ENCODE measurements at places on chromosomes 3 and 15.

- no peak for DNase-seq
Measured at GRCh38 chr3:120554812-120555606, 41.1 kb upstream of the NDUFB4 start.

DNA sequence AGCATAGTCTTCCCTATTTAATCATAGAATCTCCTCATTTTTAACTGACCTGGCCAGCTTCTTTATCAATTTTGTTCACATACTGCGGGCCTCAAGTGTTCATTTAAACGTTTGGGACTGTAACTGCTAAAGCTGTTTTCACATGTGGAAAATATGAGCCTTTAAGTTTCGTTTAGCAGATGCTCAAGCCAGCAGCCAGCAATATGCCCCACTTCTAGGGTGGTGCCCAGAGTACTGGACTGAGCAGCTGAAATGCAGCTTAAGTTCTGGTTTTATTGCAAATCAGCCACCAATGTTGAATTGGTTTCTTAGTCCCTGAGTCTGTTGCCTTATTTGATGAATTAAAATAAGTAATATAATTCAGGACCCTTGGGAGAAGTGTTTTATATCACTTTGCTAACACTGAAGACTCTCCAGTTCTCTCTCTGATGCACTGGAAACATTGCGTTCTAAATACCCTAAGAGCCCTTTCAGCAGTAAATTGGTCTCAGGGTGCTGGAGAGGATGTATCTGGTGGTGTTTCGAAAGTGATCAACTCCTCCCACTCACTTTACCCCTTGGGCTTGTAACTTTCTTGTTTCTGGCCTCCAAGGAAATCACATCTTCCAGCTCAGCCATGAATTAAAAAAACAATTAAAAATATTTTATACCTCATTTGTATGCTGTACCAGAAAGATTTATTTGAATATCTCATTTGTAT, 61.7 kb downstream of the B3GALNT1 start:
- no peak for DNase-seq

DNA sequence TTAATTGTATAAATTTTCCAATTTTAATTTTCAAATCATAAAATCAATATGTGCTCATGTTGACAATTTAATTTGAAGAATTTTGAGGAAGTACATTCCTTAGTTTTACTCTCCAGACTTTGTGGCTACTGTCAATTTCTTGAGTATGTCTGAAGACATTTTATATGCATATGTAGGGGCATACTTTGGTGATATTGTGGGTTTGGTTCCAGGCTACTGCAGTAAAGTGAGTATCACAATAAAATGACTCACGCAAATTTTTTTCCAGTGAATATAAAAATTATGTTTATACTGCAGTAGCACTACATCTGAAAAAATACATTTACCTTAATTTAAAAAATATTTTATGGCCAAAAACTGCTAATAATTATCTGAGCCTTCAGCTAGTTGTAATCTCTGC, 123.2 kb upstream of the PLCL2 start:
- DNase-seq = no peak

- peak; percentile 75 for DNase-seq
Measured at GRCh38 chr3:66039590-66039887, 821 bp upstream of the MAGI1 start.

DNA sequence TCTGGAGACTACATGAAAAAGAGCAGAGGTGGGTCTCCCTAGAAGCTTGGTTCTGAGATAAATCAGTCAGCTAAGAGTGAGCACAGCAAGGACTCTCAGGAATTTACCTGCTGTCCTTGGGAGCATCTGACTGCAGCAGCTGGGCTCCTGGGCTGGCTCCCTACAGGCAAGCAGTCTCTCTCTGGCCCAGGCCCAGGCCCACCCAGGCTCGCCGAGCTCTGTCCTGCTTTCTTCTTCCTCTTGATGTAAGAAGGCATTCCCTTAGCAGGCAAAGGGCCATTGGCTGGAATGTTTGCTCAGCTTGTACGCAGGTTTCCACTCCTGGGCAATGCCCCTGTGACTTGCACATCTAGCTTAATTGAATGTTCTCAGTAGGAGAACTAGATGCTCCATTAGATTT, 4.3 kb upstream of the RBP2 start:
- DNase-seq = no peak

DNA sequence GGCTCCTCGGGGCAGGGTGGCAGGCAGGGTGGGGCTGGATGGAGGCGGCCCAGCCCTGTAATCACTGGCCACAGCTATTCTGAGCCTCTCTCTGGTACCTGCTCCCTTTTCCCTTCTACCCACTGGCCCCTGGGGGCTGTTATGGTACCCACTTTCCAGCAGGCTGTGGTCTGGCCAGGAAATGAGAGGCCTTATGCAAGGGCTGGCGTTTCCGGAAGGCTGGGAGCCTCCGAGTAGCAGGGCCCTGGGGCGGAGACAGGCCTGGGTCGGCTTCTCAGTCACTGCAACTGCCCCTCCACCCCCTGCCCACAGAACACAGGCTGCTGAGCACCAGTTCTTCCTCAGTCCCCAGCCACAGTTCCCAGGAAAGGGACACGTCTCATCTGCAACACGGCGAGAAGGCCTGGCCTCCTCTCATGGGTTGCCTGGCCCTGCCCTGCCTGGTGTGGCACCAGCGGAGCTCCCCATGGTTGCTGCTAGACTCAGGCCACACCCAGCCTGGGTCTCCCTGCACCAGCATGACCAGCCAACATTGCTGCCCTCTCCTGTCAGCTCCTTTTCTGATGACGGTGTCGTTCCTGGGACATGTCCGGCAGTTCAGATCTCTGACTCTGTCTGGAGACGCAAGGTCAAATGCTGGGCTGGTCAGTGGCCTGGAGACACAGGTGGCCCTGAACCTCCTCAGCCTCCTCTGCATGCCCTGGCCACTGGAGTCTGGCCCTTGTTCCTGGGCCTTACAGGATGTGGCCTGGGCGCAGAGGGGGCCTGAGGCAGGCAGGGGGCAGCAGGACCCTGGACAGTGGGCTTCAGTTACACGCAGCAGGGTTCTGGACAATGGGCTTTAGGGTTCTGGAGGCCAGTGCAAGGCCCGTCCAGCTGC, 6.5 kb downstream of the CHST13 start:
- DNase-seq = peak; percentile 81

- DNase-seq = no peak
Measured at GRCh38 chr3:9777694-9778021, 7.9 kb upstream of the CAMK1 start.

DNA sequence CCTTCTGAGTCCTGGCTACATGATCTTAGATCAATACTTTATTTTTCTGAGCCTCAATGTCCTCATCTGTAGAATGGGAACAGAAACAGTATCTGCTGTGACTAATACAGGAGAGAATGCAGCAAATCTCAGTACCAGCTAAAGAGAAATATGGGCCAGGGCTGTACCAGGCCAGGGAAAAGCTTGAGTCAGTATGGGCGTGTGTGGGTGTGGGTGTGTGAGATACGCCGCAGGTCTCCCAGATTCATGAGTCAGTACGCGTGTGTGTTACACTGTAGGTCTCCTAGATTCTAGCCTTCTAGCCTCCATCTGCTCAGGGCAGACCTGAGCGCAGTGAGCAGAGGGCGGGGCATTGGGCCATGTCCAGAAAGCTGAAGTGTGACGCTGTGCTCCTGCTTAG, 15.2 kb downstream of the GNAI2 start:
- no peak for DNase-seq

DNA sequence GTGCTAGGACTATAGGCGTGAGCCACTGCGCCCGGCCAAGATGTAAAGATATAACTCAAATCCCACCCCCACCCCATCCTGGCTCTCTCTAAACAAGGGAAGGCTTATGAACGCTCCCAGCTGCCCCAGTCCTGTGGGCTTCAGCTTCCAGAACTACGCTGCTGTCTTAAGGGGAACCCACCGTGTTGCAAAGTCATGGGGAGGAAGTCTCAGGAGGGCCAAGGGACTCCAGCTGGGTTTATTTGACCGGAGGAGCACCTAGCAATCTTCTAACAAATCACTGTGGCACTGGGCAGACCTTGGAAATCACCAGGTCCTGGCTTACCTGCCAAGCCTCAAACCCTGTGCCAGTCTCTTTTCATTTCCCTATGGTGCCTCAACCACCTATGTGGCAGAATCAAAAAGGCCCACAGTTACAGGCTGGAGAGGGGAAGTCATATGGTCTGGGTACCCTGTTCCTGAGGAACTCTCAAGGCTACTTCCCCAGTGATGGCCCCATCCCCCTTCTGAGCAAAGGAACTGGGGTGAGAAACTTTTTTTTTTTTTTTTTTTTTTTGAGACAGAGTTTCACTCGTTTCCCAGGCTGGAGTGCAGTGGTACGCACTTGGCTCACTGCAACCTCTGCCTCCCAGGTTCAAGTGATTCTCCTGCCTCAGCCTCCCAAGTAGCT, 83.4 kb downstream of the RBPMS2 start:
- no peak for DNase-seq

DNA sequence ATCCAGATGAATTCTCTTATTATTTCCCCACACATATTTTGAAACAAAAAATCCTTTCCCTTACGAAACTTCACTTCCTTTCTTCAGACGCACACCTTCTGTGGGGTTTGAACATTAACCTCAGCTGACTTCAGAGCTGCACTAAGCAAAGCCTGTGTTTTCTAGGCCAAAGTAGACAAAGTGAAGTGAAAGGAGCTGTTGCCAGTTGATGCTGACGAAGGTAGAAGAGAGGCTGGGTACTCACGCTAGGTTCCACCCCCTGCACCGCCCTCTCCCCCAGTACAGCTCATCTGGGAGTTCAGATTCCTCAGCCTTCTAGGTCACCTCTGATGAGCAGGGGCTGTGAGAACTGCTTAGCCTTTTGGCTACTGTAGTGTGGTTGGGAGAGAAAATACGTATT, 24.1 kb downstream of the DUT start:
- DNase-seq = no peak

GRCh38 chr3:71414189-71414927, 169.2 kb downstream of the FOXP1 start:
- no peak for DNase-seq

- DNase-seq = no peak
Measured at GRCh38 chr15:28895146-28895545, 9.4 kb downstream of the APBA2 start.

- DNase-seq = no peak
Measured at GRCh38 chr3:76365275-76365674, 579.9 kb upstream of the ZNF717 start.

- DNase-seq = no peak
Measured at GRCh38 chr3:122067214-122067550, 12.0 kb downstream of the CD86 start.

GRCh38 chr3:106371971-106372805, 503.4 kb upstream of the CBLB start:
- no peak for DNase-seq

DNA sequence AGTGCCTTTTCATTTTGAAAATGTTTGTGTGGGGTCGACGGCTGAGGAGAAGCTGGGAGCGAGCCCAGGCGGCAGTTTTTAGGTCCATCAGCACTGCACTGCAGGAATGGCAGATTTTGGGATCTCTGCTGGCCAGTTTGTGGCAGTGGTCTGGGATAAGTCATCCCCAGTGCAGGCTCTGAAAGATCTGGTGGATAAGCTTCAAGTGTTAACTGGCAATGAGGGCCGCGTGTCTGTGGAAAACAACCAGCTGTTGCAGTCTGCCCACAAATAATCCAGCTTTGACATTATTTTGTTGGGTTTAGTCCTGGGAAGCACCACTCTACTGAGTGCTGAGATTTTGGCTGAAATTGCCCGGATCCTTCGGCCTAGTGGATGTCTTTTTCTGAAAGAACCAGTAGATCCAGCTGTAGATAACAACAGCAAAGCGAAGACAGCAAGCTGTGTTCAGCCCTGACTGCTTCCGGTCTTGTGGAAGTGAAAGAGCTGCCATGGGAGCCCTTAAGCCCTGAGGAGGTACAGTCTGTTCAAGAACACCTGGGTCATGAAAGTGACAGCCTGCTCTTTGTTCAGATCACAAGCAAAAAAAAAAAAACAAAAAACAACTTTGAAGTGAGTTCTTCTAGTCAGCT, 13.1 kb upstream of the ANP32A start:
- DNase-seq = no peak
